GM13976 (cell line): ENCODE measurements at places on chromosomes 5 and 9.

- DNase-seq = no peak
Measured at GRCh38 chr9:109248133-109248581, 72.7 kb downstream of the EPB41L4B start.

DNA sequence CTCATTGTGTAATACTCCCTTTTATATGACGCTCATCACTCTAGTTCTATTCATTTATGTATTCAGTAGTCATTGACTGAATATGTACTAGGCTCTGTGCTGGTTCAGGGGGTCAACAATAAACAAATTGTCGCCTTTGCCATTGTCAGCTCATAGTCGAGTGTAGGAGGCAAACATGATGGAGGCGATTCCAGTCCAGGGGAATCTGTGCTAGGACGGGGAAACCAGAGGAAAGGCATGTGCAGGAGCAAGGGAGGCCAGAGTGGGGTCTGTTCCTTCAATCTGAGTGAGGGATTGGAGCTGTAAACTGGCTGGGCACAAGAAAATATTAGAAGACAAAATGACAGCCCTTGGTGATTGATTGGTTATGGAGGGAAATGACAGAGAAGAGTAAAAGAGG, 83.9 kb downstream of the ANGPTL2 start:
- no peak for DNase-seq

- peak; percentile 22 for DNase-seq
Measured at GRCh38 chr9:29212397-29213387, 1639.4 kb upstream of the C9orf72 start.

- peak; percentile 26 for DNase-seq
Measured at GRCh38 chr9:128061275-128061960, 5.7 kb downstream of the NAIF1 start.

- DNase-seq = no peak
Measured at GRCh38 chr9:16930578-16930977, 60.1 kb upstream of the BNC2 start.

DNA sequence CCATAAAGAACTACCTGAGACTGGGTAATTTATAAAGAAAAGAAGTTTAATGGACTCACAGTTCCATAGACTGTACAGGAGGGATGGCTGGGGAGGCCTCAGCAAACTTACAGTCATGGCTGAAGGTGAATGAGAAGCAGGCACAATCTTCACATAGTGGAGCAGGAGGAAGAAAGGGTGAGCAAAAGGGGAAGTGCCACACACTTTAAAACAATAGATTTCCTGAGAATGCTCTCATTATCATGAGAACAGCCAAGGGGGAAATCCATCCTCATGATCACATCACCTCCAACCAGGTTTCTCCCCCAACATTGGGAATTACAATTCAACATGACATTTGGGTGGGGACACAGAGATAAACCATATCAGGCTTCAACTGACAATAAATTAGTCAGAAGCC, 664.9 kb downstream of the TAF11L14 start:
- DNase-seq = no peak

GRCh38 chr5:136013559-136013958, 15.2 kb upstream of the TGFBI start:
- DNase-seq = no peak

- DNase-seq = no peak
Measured at GRCh38 chr5:56986626-56986947, 34.7 kb upstream of the MIER3 start.

DNA sequence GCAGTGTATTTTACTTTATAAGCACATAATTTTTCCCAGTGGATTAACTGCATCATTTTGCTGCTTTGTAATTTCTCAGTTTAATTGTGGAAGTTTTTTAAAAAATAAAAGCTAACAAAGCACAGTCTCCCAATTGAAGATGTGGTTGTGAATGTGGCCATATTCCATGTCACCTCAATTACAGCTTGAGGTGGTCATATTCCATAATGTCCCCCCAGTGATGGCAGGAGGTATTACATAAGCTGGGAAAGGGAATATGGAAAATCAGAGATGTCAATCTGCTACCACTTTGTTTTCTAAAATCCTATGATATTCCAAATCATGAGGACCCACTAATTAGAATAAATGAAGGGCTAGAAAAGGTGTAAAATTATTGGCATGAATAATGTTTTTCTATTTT, 1672.0 kb upstream of the CDH9 start:
- DNase-seq = no peak

- DNase-seq = no peak
Measured at GRCh38 chr9:78712903-78713613, 416.1 kb downstream of the PSAT1 start.

DNA sequence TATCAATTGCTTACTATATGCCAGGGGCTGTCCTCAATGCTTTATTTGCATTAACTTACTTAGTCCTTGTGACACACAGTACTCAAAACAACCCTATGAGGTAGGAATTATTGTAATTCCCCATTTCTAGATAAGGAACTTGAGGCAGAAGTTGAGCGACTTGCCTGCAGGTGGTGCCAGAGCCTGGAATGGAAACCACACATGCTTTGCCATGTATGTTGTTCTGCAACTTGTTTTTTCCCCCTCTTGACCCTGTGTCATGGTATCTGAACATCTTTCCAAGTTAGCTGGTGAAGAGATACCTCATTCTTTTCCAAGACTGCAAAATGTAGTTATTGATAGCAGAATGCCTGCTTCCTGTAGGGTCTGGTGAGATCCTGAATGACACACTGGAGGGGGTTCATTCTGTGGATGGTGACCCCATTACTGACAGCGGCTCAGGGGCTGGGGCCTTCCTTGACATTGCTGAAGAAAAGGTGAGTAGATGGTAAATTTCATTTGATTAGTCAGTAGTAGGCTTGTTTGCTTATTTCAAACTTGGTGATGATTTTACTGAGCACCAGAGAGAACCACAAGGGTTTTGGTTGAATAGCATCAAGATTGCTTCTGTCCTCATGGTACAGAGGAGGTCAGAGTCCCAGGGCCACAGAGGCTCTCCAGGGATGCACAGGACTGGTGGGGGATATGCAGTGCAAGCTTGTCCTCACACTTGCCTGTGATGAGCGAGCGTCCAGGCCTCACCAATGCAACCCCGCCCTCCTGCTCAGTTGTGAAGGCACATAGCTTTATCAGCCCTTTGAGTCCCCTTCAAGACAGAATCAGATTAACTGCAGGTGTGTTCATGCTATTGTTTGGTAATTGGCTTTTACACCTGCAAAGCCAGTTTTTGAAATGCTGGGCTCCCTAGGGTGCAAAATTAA, 57.0 kb downstream of the COL15A1 start:
- DNase-seq = peak; percentile 70

DNA sequence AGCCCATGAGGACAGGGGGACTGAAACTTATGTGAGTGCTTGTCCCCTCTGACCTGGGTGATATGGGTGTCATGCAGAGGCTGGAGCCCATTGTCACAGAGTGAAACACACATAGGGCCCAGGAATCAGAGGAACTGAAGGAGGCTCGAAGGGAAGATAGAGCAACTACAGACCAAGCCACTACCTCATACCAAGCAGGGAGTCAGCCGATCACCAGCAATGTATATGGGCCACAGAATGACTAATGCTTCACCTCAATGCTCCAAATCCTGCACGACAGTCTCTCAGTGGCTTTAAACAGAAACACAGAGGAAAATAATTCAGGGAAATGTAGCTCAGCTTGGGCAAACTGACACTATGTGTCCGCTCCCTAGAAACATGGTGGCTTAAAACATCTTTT, 8.9 kb upstream of the FBXW11 start:
- DNase-seq = no peak

- no peak for DNase-seq
Measured at GRCh38 chr5:77924081-77924480, 147.9 kb upstream of the TBCA start.

- no peak for DNase-seq
Measured at GRCh38 chr9:123402981-123403509, 47.0 kb downstream of the CRB2 start.

DNA sequence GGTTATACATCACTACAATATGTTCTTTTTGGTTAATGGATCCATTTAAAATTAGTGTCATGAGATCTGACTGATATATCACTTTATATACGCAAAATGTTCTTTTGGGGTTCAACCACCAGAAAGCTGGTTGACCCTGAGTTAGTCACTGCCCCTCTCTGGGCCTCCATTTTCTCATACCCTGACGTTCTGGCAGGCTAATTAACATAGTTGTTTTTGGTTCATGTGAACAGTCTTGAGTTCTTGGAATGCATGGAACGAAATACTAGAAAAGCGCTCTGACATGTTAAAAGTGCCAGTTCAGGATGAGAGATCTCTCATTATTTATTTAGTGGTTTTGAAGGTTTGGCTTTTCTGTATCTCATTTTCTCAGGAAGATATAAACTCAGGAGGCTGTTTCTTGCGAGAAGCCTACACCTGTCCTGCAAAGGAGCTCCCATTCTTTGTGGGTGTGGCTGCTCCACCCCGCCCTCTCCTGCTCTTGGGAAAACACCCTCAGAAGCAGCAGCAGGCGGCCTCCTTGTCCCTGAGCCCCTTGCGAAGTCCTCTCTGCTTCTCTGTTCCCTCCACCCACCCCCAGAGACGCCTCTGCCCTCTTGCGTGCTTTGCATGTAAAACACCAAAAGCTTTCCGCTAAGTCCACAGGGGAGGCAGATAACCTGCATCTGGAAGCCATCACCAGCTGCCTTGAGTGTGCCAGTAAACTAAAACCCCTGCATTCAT, 302.4 kb upstream of the PANK3 start:
- no peak for DNase-seq

GRCh38 chr5:102834438-102834964, 79.4 kb downstream of the PAM start:
- no peak for DNase-seq

- no peak for DNase-seq
Measured at GRCh38 chr9:33375841-33376321, 26.5 kb downstream of the AQP7 start.

- DNase-seq = no peak
Measured at GRCh38 chr5:116897291-116897690, 322.7 kb upstream of the SEMA6A start.

DNA sequence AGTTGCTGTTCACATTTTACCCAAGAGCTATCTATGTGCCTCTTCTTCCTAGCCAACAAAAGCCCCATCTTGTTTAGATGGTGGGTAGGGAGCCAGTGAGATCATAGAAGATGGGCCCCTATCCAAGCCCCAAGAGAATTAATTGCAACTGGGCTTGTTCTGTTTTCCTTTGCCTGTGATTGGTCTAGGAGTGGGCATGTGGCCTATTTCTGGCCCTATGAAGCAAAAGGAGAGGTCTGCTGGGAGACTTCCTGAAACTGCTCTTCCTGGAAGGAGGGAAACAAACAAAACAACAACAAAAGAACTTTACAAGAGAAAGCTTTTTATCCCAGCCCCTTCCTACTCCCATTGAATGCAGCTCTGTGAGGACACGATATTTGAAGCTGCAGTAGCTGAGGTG, 32.5 kb upstream of the ALDOB start:
- DNase-seq = no peak
